ENCODE measurements at places on chromosomes 2 and 18.

DNA sequence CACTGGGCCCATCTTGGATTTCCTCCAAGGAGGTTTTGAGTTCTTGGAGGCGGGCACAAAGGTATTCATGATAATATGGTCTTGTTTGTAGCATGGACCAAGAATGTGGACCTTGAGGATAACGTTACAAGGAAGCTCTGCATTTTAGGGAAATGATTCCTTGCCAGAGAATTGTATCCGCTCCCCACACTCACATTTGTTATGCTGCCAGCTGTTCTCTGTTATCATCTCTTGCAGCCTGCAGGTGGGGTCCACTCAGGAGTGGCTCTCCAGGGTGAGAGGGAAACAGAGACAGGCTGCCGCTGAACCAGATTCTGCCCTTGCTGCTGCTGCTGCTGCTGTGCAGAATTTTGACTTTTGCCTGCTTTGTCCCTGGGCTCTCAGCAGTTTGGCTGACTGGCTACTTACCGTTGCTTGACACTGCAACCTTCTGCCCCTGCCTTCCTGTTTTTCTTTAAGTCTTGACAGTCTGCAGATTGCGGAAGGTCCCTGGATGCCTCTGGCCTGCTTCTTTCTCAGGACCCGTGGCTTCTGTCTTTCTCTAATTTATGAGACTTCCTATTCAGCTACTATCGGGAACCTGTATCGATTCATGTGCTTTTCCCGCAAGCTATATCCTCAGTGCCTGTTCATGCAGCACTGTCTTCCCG is 122.3 kb upstream of the DOCK10 start:
- no peak for DNase-seq

GRCh38 chr2:105655244-105655643 is 89.5 kb upstream of the NCK2 start:
- DNase-seq = no peak

- no peak for DNase-seq
These were observed 7.1 kb downstream of the MFSD6 start for GRCh38 chr2:190415251-190415650.

DNA sequence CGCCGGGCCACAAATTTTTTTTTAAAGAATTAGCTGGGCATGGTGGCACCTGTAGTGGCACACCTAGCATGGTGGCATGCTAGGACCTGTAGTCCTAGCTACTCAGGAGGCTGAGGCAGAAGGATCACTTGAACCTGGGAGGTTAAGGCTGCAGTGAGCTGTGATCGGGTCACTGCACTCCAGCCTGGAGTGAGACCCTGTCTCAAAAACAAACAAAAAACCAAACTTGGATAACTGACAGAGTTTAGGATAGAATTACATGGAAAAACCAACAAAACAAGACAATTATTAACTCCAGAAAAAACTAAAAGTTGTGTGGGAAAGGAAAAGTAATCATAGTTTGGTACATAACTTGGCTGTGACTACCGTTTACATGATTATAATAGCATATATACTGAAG is 1.6 kb upstream of the CFLAR start:
- DNase-seq = no peak

DNA sequence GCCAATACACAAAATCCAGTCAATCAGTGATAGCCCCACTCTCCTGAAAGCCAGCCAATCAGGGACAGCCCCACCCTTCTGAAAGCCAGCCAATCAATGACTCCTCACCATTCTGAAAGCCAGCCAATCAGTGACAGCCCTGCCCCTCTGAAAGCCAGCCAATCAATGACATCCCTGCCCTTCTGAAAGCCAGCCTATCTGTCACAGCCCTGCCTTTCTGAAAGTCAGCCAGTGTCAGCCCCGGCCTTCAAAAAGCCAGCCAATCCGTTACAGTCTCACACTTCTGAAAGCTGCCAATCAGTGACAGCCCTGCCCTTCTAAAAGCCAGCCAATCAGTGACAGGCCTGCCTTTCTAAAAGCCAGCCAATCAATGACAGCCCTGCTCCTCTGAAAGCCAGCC is 95.9 kb upstream of the HDAC4 start:
- no peak for DNase-seq

DNA sequence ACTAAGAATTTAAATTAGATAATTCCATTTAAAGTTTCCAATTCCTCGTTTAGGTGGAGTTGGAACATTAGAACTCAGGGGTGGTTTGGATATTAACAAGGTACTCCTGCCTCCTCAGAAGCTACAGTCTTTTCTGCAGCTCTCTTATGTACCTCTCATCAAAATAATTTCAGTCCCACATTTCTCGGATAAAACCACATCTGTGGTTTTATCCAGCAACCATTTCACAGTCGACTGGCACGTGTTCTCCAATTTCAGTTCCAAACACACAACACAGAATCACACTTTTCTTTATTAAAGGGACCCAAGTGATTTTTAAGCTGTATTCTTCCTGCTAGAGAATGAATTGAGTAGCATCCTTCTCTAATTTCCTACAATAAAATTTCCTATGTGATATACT is 22.7 kb upstream of the NFU1 start:
- no peak for DNase-seq

DNA sequence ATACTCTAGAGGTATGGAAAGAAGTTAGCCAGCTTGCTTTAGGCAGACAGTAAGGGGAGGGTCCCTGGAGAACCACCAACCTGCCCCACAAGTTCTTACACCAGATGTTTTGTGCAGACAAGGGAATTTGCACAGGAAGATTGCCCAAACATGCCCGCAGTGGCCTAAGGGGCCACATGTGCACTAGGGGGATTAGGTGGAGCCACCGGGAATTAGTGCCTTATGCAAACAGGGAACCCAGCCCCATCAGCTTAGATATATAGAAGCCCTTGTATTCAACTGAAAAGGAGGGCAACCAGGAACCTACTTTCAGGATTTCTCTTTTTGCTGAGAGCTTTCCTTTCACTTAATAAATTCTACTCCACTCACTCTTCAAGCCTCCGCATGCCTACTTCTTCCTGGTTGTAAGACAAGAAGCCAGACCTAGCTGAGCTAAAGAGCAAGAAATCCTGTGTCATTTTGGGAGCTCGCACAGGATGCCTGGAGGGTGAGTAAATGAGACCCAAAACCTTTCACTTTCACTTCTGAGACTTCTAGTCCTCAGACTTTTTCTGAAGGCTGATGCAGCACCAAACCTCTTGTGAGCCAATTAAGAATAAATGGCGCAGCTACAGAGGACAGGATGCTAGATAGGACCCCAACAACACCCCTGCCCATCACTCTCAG is 146.3 kb downstream of the GCA start:
- no peak for DNase-seq

- no peak for DNase-seq
These were observed 59.6 kb downstream of the ATOH8 start for GRCh38 chr2:85813211-85813981.

DNA sequence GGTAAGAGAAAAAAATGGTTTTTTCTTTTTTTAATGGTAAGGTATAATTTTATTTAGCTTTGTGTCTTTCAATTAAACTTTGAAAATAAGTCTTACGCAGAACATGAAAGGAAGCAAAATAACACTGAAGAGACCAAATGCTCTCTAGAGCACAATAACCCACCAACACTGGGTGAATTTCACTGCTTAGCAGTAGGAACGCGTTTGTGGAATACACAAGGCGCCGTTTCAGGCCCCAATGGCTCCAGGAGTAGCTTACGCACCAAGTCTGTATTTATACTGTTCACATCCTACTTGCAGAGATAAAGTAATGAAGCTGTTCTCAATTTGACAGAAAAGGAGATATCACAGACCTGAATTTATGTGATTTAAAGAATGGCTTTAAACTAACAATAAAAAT is 23.5 kb downstream of the RPL31 start:
- no peak for DNase-seq

- no peak for DNase-seq
These were observed 410.3 kb downstream of the PID1 start for GRCh38 chr2:228860601-228861285.

- DNase-seq = no peak
These were observed 88.8 kb downstream of the LRP1B start for GRCh38 chr2:142041996-142042395.

- no peak for DNase-seq
These were observed 112.8 kb downstream of the FHOD3 start for GRCh38 chr18:36410346-36410745.

GRCh38 chr2:71240794-71241193 is 13.9 kb upstream of the PAIP2B start:
- DNase-seq = no peak

GRCh38 chr2:29601321-29601720 is 320.1 kb downstream of the ALK start:
- DNase-seq = no peak

- no peak for DNase-seq
These were observed 496.9 kb upstream of the HNMT start for GRCh38 chr2:137467246-137467862.

- no peak for DNase-seq
These were observed 54.9 kb downstream of the ZCCHC2 start for GRCh38 chr18:62577765-62578164.

- DNase-seq = no peak
These were observed 475.8 kb downstream of the TXNL1 start for GRCh38 chr18:56162311-56163265.

DNA sequence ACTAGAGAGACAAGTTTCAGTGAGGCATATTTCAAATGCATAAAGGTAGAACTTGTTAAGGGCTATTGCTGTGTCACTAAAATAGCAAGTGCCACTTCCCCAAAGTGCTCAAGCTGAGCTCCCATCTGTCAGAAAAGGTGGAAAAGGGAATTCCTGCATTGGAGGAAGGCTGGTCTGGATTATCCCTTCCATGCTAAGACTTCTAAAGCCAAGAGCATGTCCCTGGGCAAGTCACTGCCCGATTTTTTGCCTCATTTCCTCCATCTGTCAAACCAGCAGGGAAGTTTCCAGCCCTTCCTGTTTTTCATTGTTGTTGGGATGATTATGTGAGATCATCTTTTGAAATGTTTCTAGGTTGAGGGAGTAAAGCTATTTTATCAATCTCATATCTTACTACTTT is 175.5 kb downstream of the SETBP1 start:
- no peak for DNase-seq

GRCh38 chr2:186691231-186691630 is 2.6 kb upstream of the FAM171B start:
- no peak for DNase-seq

DNA sequence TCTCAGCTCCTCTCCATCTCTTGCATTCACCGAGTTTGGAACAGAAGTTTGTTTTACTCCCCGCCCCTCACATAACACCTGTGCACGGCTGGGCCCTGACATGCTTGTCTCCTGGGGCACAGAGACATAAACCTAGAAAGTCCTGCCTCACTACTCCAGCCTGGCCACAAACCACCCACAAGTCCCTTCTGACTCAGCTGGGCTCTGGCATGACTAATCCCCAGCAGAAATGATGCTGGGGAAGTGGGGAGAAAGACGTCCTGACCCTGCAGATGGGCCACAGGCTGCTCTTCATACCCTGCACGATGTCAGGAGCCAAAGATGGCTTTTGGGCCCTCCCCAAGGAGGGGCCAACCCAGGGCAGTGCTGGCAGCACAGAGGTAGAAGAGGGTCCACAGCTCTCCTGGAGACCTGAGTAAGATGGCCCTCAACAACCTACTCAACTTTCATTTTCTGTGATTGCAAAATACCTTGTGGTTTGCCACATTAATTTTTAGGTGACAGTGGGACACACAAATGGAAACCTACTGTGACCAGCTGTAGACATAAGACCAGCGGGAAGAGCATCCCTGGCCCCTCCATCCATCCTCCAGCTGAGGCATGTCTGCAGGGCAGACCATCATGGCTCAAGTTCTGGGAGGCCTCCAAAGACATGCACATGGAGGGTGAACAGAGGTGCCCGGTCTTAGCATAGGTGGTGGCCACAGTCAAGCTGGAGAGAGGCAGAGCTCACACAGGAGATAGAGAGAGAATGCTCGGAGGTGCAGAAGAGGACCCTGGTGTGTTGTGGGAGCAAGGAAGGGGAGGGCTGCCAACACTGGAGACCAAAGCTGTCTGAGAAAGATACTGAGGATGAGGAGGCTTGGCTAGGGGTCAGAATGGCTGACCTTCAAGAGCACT is 40.0 kb downstream of the DNMT3A start:
- peak; percentile 79 for DNase-seq

GRCh38 chr2:58541511-58541910 is 300.4 kb upstream of the FANCL start:
- DNase-seq = no peak

DNA sequence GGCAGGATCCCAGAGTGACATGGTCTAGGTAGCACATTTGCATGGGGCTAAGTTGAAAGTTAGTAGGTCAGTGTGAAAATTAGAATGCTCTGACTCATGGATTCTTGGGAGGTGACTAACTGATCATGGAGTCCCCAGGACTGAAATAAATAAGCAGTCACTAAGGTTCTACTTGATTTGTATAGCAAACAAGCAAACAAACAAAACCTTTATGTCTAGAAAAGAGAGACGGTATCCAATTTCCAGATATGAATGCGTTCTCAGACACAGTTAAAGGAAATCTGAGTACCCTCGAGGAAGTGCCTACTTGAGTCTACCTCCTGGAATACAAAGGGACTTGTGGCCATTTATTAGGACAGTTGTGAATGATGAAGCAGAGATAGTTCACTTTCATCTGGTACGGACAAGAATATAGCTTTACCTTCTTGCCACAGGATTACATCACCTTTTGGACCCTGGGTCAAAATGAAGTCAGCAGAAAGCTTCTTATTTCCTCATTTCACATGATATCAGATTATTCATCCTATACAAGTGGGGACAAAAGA is 54.3 kb upstream of the AGPS start:
- DNase-seq = no peak

DNA sequence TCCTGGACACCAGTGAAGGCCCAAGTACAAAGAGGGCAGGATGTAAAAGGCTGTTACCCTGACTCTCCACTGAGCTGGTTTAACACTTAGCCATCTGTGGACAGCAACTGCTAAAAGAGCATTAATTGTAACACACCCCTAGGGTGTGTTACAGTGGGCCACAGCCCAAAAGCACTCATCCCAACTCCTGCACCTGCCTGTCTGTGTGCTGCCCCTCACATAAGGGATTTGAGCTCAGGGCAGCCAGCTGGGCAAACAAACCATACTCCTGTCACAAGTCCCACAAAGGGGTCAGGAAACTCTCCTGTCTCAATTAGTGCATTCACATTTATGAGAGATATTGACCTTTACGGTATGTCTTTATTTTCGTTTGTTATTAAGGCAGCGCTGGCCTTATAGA is 833.1 kb upstream of the NXPH2 start:
- DNase-seq = no peak

DNA sequence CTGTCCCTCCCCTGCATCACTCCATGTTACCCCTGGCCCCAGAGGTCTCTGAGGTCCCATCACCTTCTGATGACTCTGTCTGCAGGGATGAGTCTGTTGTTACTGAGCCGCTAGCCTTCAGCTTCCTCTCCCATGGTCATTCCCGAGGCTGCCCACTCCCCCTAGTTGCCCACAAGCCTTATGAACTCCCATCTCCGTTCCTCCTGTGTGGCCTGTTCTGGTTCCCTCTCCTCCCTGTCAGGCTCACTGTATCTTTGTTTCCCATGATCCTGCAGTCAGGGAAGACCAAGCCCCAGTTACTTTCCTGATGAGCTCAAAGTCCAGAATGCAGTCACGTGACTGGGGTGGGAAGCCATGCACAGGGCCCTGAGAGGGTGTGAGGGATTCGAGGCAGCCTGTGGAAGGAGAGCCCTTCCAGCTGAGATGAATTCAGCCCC is 39.5 kb downstream of the INPP4A start:
- no peak for DNase-seq
